H1 (cell line): ENCODE measurements at places on chromosomes 5 and 9. TPM values are rescaled to one million over a fixed set of nuclear protein-coding genes. Genes with fewer than 3 reads are reported as not detected.

SLC46A2 gene
- not detected in 2 replicates for total RNA-seq

C5 gene
- total RNA-seq: 0.15 and 0.24 TPM in 2 replicates

MOB3B gene
- 14.9 and 16.1 TPM in 2 replicates for total RNA-seq

IL9 gene
- total RNA-seq: not detected in 2 replicates

GHR gene
- 0.19 and 0.27 TPM in 2 replicates for total RNA-seq

DPYSL3 gene
- total RNA-seq: 385 and 387 TPM in 2 replicates

PTGR1 gene
- 28.5 and 29.3 TPM in 2 replicates for total RNA-seq

PCDHGB4 gene
- total RNA-seq: 7.8 and 9.1 TPM in 2 replicates

TOR1B gene
- 17.4 and 19.2 TPM in 2 replicates for total RNA-seq

GADD45G gene
- total RNA-seq: 7.0 and 9.2 TPM in 2 replicates

SECISBP2 gene
- 58.4 and 61.7 TPM in 2 replicates for total RNA-seq

DAPK1 gene
- total RNA-seq: 128 and 131 TPM in 2 replicates

ZNF883 gene
- 19.2 and 20.2 TPM in 2 replicates for total RNA-seq

SLC12A7 gene
- total RNA-seq: 38.6 and 39.7 TPM in 2 replicates

SPRY4 gene
- 98.2 and 113 TPM in 2 replicates for total RNA-seq

NEURL1B gene
- 5.7 and 6.1 TPM in 2 replicates for total RNA-seq

AMBP gene
- total RNA-seq: 3.0 and 3.1 TPM in 2 replicates

EPB41L4A gene
- total RNA-seq: 4.6 and 6.1 TPM in 2 replicates

CACFD1 gene
- total RNA-seq: 13.3 and 13.4 TPM in 2 replicates

DMGDH gene
- total RNA-seq: 1.1 TPM in 1 of 2 replicates, not detected in the other

LVRN gene
- total RNA-seq: 0.09 TPM in 1 of 2 replicates, not detected in the other

IFNA13 gene
- not detected in 2 replicates for total RNA-seq

SPOUT1 gene
- total RNA-seq: 73.4 and 77.8 TPM in 2 replicates

PCDHGA10 gene
- 2.1 and 2.2 TPM in 2 replicates for total RNA-seq

STX17 gene
- 16.3 TPM in 2 replicates for total RNA-seq

FCN2 gene
- total RNA-seq: not detected in 2 replicates

FIBCD1 gene
- 5.3 and 6.1 TPM in 2 replicates for total RNA-seq

ZBED3 gene
- total RNA-seq: 6.6 and 7.9 TPM in 2 replicates

FOXD4L6 gene
- total RNA-seq: 0.13 TPM in 1 of 2 replicates, not detected in the other

IL13 gene
- total RNA-seq: not detected in 2 replicates

CCL27 gene
- not detected in 2 replicates for total RNA-seq

KCNV2 gene
- total RNA-seq: not detected in 2 replicates

MARCHF6 gene
- 109 and 118 TPM in 2 replicates for total RNA-seq

SPARC gene
- total RNA-seq: 438 and 452 TPM in 2 replicates

SOX30 gene
- total RNA-seq: not detected in 2 replicates

SHOC1 gene
- total RNA-seq: not detected in 2 replicates

SELENOP gene
- total RNA-seq: 17.0 and 19.4 TPM in 2 replicates

COL15A1 gene
- total RNA-seq: 0.08 and 0.15 TPM in 2 replicates

GLRA1 gene
- total RNA-seq: not detected in 2 replicates

IER5L gene
- 1.0 and 1.2 TPM in 2 replicates for total RNA-seq

SLC36A2 gene
- not detected in 2 replicates for total RNA-seq

EIF4E1B gene
- 0.63 and 0.97 TPM in 2 replicates for total RNA-seq

CTNNA1 gene
- 302 and 349 TPM in 2 replicates for total RNA-seq

RGS7BP gene
- 2.3 TPM in 2 replicates for total RNA-seq

OTP gene
- total RNA-seq: not detected in 2 replicates

SLC1A3 gene
- 30.6 and 35.3 TPM in 2 replicates for total RNA-seq

OTULINL gene
- 7.7 and 8.3 TPM in 2 replicates for total RNA-seq

SPINK5 gene
- 2.0 and 2.2 TPM in 2 replicates for total RNA-seq

TAF1L gene
- not detected in 2 replicates for total RNA-seq

DMRT3 gene
- total RNA-seq: not detected in 2 replicates

FAXDC2 gene
- 3.7 and 4.8 TPM in 2 replicates for total RNA-seq

PCDHGC4 gene
- total RNA-seq: 2.4 and 2.6 TPM in 2 replicates
